ENCODE measurements at places on chromosomes 7 and 10. TPM values are rescaled to one million over a fixed set of nuclear protein-coding genes. Genes with fewer than 3 reads are reported as not detected.

PBLD gene
- 5.0 TPM for total RNA-seq

PTPN20 gene
- total RNA-seq: not detected

RAB18 gene
- 75.8 TPM for total RNA-seq

SLC16A12 gene
- total RNA-seq: not detected

MALSU1 gene
- total RNA-seq: 60.9 TPM

DNA sequence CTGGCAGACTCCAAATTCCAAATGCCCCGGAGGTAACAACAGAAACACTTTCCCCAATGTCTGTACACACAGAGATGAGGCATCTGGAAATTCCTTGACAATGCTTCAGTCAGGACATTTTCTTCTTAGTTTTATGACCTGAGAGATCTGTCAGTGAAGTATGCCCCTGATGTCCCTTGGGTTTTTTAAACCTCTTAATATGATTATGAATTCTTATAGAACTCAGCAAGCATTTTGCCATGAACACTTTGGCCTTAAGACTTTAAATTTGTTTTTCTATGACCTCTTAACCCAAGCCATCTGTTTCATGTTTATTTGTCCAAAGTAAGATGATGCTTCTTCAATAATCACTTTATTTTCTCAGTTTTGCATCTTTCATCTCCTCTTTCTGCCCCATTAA is 1206.2 kb downstream of the GATA3 start:
- DNase-seq: no peak
- peaks cover 72% of the 10 kb centered on the region for H3K27me3 ChIP-seq
- H3K4me1 ChIP-seq: no peaks in the 10 kb centered on the region
- H3K36me3 ChIP-seq: no peaks in the 10 kb centered on the region

- H3K27me3 ChIP-seq: no peaks in the 10 kb centered on the region
- no peak for DNase-seq
- H3K27ac ChIP-seq: no peak overlapping the region
- H3K36me3 ChIP-seq: no peaks in the 10 kb centered on the region
- peaks cover 24% of the 10 kb centered on the region for H3K4me1 ChIP-seq
Observed at GRCh38 chr10:60367431-60367830, 22.2 kb downstream of the ANK3 start.

GRCh38 chr10:6647811-6648526 is 67.9 kb upstream of the PRKCQ start:
- no peaks in the 10 kb centered on the region for H3K36me3 ChIP-seq
- peak; percentile 61 for DNase-seq
- H3K27me3 ChIP-seq: peaks cover 33% of the 10 kb centered on the region
- no peak overlapping the region for H3K4me3 ChIP-seq
- no peaks in the 10 kb centered on the region for H3K4me1 ChIP-seq

DNA sequence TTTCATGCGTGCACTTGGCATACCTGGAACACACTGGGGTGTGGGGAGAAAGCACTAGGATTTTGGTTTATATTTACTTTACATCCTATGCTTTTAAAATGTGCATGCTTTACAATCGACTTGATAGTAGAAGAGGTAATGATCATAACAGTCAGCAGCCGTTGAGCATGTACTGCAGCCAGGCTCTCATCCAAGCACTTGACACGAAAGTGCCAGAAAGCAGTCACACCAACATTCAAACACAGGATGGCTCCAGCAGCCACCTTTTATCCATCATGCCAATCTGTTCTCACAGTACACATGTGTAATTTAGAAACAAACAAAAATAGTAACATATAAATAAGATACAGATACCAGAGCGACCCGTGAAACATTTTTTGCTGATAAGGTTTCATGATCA is 1.2 kb upstream of the FAM241B start:
- DNase-seq: no peak
- no peak overlapping the region for H3K27ac ChIP-seq
- peaks cover 6% of the 10 kb centered on the region for H3K4me1 ChIP-seq
- H3K27me3 ChIP-seq: peaks cover 52% of the 10 kb centered on the region
- H3K4me3 ChIP-seq: peak overlapping the region; percentile 70

DNA sequence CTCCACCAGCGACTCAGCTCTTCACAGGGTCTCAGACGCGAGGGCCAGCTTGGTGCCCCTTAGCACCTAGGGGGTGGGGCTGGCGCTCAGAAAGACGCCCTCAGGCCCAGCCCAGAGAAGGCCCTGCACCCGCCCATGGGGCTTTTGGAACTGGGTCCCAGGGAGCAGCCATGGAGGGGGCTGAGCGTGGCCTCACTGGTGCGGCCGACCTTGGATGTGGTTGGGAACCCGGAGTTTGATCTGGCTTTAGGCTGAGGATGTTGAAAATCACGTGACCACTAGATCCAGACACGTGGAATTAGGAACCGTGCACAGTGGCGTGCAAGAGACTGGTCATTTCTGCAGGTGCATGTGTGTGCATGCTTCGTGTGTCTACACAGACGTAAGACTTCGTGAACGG is 185.4 kb downstream of the DNAJB6 start:
- H3K4me3 ChIP-seq: no peak overlapping the region
- H3K4me1 ChIP-seq: peaks cover 27% of the 10 kb centered on the region
- no peak for DNase-seq

DNA sequence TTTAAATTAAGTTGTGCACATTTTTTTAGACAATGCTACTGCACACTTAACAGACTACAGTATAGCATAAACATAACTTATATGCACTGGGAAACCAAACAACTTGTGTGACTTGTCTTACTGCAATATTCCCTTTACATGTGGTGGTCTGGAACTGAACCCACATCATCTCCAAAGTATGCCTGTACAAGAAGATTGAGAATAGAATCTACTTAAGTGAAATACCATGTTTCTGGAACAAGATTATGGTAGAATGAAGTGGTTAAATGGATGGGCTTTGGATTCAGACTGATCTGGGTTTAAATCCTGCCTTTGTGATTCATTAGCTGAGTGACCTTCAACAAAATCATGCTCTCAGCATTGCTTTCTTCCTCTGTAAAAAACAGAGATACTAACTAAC is 30.7 kb downstream of the CUL2 start:
- no peak overlapping the region for H3K27ac ChIP-seq
- H3K36me3 ChIP-seq: peaks cover 10% of the 10 kb centered on the region
- no peak for DNase-seq
- H3K4me1 ChIP-seq: peaks cover 3% of the 10 kb centered on the region

GRCh38 chr10:46537309-46537708 is 19.1 kb downstream of the GPRIN2 start:
- no peaks in the 10 kb centered on the region for H3K36me3 ChIP-seq
- H3K4me1 ChIP-seq: peaks cover 6% of the 10 kb centered on the region
- DNase-seq: no peak
- no peak overlapping the region for H3K27ac ChIP-seq
- no peak overlapping the region for H3K4me3 ChIP-seq
- H3K27me3 ChIP-seq: peaks cover 34% of the 10 kb centered on the region

DNA sequence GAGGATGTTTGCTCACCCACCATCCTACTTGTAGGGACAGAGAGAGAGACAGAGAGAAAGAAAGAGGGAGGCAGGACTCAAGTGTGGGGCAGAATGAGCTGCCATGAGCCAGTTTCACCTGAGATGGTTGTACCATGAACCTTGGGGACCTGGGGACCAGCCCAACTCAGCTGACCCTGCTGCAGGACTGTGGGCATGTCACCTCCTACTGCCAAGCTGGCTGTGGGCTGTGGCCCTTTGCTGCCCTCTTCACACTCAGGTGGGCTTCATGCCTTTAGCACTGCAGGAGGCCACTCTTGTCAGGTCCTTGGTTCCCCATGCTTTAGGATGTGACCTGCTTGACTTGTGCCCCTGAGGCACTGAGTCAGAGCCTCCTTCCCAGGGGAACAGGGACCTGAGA is 108.2 kb upstream of the PCBD1 start:
- peaks cover 23% of the 10 kb centered on the region for H3K27me3 ChIP-seq
- H3K4me1 ChIP-seq: no peaks in the 10 kb centered on the region
- H3K4me3 ChIP-seq: no peak overlapping the region
- DNase-seq: no peak
- H3K27ac ChIP-seq: no peak overlapping the region

- H3K4me3 ChIP-seq: no peak overlapping the region
- H3K27me3 ChIP-seq: peaks cover 9% of the 10 kb centered on the region
- H3K4me1 ChIP-seq: peaks cover 21% of the 10 kb centered on the region
- no peak overlapping the region for H3K27ac ChIP-seq
Observed at GRCh38 chr7:85191383-85191782, 4.5 kb upstream of the SEMA3D start.

DNA sequence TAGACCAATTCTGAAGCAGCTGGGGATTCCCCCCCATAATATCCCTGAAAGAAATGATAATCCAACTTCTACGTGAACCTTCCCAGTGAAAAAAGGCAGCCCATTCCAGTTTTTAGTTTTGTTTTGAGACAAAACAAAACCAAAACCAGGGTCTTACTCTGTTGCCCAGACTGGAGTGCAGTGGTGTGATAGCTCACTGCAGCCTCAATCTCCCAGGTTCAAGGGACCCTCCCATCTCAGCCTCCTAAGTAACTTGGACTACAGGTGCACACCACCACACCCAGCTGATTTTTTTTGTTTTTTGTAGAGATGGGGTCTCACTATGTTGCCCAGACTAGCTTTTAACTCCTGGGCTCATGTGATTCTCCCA is 12.5 kb upstream of the ARPC1A start:
- peaks cover 4% of the 10 kb centered on the region for H3K36me3 ChIP-seq
- no peaks in the 10 kb centered on the region for H3K27me3 ChIP-seq
- no peaks in the 10 kb centered on the region for H3K4me1 ChIP-seq
- DNase-seq: no peak

DNA sequence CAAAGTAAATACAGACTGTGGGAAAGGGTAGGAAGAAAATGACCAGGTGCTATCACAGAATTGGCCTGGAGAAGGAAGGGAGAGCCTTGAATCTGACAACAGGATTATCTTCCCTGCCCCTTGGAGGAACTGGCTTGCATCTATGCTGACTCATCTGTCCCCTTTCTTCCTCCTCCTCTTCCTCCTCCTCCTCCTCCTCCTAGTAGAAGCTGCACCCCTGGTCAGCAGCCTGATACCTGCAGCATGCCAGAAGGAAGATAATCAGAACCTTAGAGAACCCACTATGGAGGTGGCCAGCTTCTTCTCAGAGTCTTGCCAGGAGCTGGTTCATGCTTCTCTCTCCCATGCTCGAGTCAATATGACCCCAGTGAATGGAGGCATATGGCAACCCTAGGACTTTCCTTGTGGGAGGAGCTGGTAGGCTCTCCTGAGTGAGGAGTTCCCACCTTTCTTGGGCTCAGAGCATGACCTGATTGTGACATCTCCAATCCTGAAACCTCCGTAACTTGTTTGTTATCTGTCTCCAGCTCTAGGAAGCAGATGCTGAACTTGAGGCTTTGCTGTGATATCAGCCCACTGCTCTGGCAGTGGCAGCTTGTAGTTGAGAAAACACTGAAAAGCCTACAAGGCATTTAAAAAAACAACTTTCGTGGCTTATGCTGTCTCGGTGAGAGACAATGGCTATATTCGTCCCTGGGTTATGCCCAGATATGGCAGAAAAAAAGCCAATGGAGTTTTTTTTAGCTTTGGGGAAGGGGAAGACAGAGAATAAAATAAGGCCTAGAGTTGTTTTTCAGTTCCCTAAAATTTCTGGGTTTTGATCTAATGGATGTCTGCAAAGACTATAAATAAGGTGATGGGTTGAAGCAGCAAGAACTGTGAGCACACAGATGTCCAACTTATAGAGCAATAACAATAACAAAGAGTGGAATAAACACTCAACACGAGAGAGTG is 60.6 kb downstream of the CDHR3 start:
- no peak for DNase-seq
- no peaks in the 10 kb centered on the region for H3K27me3 ChIP-seq
- H3K27ac ChIP-seq: no peak overlapping the region
- no peaks in the 10 kb centered on the region for H3K36me3 ChIP-seq
- peaks cover 8% of the 10 kb centered on the region for H3K4me1 ChIP-seq
- no peak overlapping the region for H3K4me3 ChIP-seq
